Lung (tissue), 17 donors: ENCODE measurements at places on chromosomes 16 and 17. TPM values are rescaled to one million over a fixed set of nuclear protein-coding genes. Genes with fewer than 3 reads are reported as not detected.

Gene SLC35G6
- total RNA-seq = not detected

Gene PITPNC1
- total RNA-seq = 21.1 TPM

Gene CCDC102A
- total RNA-seq = 9.1 TPM

- no peak for DNase-seq
Measured at GRCh38 chr17:34368946-34369500, 6.0 kb upstream of the CCL1 start.

GRCh38 chr16:64914-65255, 7.5 kb downstream of the RHBDF1 start:
- DNase-seq = no peak

- no peak for DNase-seq
Measured at GRCh38 chr17:40577611-40578065, 12.4 kb upstream of the CCR7 start.

DNA sequence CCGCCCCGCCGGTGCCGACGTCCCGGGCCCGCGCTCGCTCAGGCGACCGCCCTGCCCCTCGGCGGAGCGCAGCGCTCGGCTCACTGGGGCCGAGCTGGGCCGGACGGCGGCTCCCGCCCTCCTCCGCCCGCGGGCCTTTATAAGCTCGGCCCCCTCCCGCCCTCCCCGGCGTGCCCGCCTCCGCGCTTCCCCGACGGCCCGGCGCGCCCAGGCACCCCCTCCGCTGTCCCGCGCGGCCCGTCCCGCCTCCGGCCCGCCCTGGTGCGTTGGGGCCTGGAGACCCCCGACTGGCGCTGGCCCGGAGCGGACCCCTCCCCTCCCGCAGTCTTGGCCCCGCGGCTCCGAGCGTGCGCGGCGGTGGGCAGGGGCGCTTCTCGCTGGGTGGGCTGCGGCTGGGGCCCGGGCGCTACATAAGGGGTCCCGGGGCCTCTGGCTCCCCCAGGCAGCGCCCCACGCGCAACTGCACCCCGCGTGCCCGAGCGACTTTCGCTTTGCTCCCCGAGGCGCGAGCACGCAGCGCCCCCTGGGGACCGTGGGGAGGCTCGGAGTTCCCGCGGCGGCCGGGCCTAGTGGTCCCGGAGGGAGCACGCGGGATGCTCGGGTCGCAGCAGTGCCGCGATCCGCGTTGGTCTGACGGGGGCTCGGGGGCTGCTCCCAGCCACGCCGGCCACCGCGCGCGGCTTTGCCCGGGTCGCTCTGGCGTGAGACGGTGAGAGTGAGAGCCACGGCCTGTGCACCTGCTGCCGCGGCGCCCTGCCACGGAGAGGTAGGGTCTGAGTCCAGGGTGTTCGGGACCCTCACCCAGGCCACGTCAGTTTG, at the start of gene PIEZO1:
Gene PIEZO1 (minus strand): TSS at position 115 of the 819 bp plus-strand sequence. CDS start 256 bp downstream, outside the sequence.
- DNase-seq = peak; percentile 80

- no peak for DNase-seq
Measured at GRCh38 chr16:85637061-85637807, 24.1 kb downstream of the GSE1 start.

- DNase-seq = no peak
Measured at GRCh38 chr17:56902348-56902747, 11.5 kb downstream of the TRIM25 start.

- no peak for DNase-seq
Measured at GRCh38 chr17:61678339-61678738, 87.3 kb upstream of the NACA2 start.

GRCh38 chr16:69131167-69131838, 1.1 kb downstream of the CHTF8 start:
- peak; percentile 82 for DNase-seq

DNA sequence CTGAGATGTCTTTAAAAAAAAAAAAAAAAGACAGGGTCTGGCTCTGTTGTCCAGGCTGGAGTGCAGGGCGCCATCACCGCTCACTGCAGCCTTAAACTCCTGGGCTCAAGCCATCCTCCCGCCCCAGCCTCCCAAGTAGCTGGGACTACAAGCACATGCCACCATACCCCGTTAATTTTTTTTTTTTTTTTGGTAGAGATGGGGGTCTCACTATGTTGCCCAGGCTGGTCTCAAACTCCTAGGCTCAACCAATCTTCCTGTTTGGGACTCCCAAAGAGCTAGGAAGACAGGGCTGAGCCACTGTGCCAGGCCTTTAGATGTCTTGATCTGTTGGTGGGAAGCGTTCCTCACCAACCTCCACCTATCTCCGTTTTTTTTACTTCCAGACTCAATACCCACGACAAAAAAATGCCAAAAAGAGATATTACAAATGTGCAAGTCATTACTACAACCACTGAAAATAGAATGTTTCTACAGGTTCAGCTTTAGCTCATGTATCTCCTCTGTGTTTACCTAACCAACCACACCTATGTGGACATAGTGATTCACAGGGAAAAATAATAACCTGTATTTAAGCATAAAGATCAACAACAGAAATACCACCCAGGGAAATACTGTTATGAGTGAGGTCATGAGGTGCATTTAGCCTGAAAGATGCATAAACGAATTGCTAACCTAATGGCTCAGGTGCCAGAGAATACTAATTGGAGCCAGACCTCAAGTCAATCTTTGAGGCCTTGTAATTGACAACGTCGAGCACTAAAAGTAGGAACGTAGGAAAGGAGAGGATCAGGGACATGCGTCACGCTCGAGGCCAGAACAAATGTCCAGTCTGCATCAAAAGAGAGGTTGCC, 22.6 kb downstream of the NACA2 start:
- DNase-seq = no peak

DNA sequence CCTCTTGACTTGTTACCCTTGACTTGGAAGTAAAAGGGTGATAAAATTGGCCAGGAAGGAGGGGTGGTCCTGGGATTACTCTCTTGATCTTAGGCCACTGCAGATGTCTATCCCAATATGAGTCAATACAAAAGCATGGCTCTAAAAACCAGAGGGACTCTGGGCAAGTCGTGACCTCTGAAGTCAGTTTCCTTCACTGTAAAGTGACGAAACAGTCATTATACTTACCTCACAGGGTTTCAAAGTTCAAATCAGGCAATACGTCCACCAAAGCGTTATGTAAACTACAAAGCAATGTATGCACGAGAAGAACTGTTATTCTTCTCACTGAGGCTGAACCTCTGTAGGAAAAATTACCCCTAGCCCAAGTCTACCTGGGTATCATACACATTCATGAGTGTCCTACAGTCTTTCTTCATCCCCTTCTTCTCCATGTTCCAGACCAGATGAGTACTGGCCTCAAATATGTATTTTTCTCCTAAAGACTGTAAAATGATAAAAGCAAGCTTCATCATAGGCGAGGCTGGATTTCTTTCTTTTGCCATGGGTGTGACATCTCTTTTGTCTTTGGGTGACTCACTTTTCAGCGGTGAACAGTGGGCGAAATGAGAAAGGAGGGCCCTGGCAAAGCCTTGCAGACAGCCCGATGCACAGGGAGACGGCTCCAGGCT, 34.5 kb upstream of the CLEC18B start:
- no peak for DNase-seq
